ENCODE measurements at places on chromosomes 5 and 9. TPM values are rescaled to one million over a fixed set of nuclear protein-coding genes. Genes with fewer than 3 reads are reported as not detected.

Gene SHLD3
- total RNA-seq: 3.4 TPM

Gene FKBP15
- 7.7 TPM for total RNA-seq

- no peak for DNase-seq
Observed at GRCh38 chr9:113594484-113595299, 131.2 kb downstream of the RGS3 start.

Gene SPINK7
- total RNA-seq: not detected

DNA sequence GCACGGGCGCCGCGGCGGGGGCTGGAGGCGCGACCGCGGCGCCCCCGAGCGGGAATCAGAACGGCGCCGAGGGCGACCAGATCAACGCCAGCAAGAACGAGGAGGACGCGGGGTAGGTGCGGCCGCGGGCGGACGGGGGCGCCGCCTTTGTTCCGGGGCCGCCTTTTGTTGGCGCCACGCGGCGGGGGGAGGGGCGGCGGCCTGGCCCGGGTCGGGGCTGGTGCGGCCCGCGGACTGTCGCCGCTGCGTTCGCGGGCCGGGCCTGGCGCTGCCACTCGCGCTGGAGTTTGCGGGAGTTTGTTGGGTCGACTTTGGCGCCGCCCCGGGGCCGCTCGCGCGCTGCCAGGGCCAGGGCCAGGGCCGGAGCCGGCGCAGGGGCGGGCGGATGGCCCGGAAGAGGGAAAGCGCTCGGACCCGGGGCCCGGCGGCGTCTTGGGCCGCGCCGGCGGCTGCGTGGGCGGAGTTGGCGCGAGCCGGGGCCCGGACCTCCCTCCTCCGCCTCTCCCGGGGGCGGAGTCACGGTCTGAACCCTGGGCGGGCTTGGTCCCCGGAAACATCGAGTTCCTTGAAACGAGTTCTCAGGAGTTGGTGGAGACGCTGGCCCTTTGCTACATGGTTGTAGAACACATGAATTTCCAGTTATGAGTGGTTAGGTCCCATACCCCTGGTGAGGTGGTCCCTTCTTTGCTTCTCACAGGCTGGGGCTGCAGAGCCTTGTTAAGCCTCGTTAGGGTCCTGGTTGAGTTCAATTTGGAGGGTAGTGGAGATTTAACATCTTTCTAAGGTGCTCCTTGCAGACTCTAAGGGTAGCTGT, 809 bp downstream of the HNRNPAB start:
- peak; percentile 40 for DNase-seq

Gene IL13
- not detected for total RNA-seq

Gene SPINK1
- total RNA-seq: not detected

- DNase-seq: no peak
Observed at GRCh38 chr5:159905496-159905895, 10.8 kb upstream of the ADRA1B start.
